Caco-2 (cell line): ENCODE measurements at places on chromosomes 7 and 10. TPM values are rescaled to one million over a fixed set of nuclear protein-coding genes. Genes with fewer than 3 reads are reported as not detected.
A peak's percentile ranks its signal among the peaks of the same experiment; 100 is the strongest.

GRCh38 chr7:29105752-29106668 is 40.3 kb downstream of the CPVL start:
- DNase-seq, result peak; percentile 59
- H3K36me3 ChIP-seq, result no peaks in the 10 kb centered on the region
- no peaks in the 10 kb centered on the region for H3K27me3 ChIP-seq
- peaks cover 33% of the 10 kb centered on the region for H3K4me1 ChIP-seq
- no peak overlapping the region for H3K4me3 ChIP-seq
- peak overlapping the region; percentile 50 for H3K27ac ChIP-seq

Gene ACHE
- total RNA-seq, result 16.5 and 19.0 TPM in 2 replicates

DNA sequence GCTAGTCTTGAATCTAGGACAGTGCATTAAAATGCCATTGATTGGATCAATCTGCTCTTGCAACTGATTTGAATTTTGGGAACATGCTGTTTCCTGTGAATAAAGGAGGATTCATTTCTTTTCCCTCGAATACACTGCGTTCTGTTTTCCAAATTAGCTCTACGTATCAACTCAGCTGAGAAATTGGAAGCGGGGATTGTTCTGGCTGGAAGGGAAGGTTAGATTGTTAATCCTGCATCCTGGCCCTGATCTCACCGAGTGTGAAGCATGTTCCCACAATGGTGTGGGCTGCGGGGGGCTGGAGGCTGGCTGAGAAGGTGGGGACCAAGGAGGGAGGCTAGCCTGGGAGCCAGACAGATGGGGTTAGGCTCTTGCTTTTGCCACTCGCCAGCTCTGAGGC is 17.6 kb downstream of the HTRA1 start:
- no peaks in the 10 kb centered on the region for H3K36me3 ChIP-seq
- no peak for DNase-seq
- peaks cover 16% of the 10 kb centered on the region; the same call in 1 of the 2 replicates for H3K4me1 ChIP-seq
- H3K27me3 ChIP-seq, result no peaks in the 10 kb centered on the region; the same call in 1 of the 2 replicates
- H3K27ac ChIP-seq, result no peak overlapping the region
- H3K4me3 ChIP-seq, result no peak overlapping the region

GRCh38 chr10:91409869-91410637 is at the start of gene HECTD2:
Gene HECTD2 (plus strand): TSS chr10:91410344. CDS start chr10:91410439, 95 bp downstream.
- peak within 1 kb of the TSS; percentile 98 for H3K4me3 ChIP-seq
- H3K27me3 ChIP-seq, result no peaks in the 10 kb centered on the region
- peak within 1 kb of the TSS; percentile 93 for H3K27ac ChIP-seq

DNA sequence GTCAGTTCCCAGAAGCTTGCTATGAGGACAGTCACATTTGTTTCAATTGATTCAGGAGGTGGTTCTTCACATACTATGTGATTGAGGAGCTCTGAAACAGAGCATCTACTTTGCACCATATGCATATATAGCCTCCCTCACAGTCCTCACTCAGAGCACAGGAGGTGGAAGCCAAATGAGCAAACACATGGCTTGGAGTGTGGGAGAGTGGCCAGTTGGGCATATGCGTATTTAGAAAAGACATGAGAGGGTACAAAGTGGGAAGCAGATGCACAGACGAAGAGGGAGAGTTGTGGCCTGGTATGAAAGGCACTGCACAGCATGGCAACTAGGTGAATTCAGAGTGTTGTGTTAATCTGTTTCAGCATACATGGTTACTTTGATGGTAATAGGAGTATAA is 165.6 kb downstream of the COL28A1 start:
- no peak overlapping the region for H3K4me3 ChIP-seq
- no peak overlapping the region for H3K27ac ChIP-seq
- H3K27me3 ChIP-seq, result no peaks in the 10 kb centered on the region
- H3K36me3 ChIP-seq, result no peaks in the 10 kb centered on the region
- no peak for DNase-seq

- no peak overlapping the region for H3K4me3 ChIP-seq
- H3K36me3 ChIP-seq, result no peaks in the 10 kb centered on the region
- no peaks in the 10 kb centered on the region for H3K27me3 ChIP-seq
- no peaks in the 10 kb centered on the region for H3K4me1 ChIP-seq
These were observed 260.2 kb upstream of the TMEM72 start for GRCh38 chr10:44650691-44651661.
